ENCODE measurements at places on chromosomes 16 and 17.

- DNase-seq = no peak
Measured at GRCh38 chr16:25126820-25127232, 15.3 kb downstream of the LCMT1 start.

DNA sequence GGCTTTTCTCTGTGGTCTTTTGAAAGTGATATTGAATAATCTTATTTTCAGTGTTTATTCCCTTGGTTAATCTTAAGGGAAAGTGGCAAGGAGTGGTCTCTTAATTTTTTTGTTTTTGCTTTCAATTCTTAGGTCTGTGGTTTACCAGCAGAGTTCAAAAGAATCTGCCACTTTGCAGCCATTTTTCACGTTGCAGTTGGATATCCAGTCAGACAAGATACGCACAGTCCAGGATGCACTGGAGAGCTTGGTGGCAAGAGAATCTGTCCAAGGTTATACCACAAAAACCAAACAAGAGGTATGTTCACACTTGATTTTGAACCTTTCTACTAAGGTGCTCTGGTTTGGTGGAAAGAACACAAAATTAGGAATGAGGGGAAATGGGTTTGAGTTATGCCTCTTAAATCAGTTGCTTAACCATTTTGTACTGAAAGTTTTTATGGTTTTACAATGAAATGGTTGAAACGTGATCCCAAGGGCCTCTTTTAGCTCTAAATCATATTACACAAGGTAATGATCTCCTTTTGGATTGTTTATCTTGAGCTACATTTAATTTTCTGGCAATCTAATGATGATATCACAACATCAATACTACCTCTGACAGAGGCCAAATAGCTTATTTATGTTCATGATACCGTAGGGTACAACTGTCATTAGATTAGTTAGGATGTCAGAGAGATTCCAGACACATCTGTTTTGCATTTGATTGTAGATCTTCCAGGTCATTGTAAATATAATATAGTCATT lies 51.6 kb upstream of the CRISPLD2 start:
- DNase-seq = no peak

- DNase-seq = no peak
Measured at GRCh38 chr16:5633845-5634440, 536.3 kb upstream of the EEF2KMT start.

GRCh38 chr17:19713462-19713861 lies 2.9 kb downstream of the SLC47A2 start:
- no peak for DNase-seq

- peak; percentile 20 for DNase-seq
Measured at GRCh38 chr17:35433075-35433894, 985 bp upstream of the SLFN12 start.

DNA sequence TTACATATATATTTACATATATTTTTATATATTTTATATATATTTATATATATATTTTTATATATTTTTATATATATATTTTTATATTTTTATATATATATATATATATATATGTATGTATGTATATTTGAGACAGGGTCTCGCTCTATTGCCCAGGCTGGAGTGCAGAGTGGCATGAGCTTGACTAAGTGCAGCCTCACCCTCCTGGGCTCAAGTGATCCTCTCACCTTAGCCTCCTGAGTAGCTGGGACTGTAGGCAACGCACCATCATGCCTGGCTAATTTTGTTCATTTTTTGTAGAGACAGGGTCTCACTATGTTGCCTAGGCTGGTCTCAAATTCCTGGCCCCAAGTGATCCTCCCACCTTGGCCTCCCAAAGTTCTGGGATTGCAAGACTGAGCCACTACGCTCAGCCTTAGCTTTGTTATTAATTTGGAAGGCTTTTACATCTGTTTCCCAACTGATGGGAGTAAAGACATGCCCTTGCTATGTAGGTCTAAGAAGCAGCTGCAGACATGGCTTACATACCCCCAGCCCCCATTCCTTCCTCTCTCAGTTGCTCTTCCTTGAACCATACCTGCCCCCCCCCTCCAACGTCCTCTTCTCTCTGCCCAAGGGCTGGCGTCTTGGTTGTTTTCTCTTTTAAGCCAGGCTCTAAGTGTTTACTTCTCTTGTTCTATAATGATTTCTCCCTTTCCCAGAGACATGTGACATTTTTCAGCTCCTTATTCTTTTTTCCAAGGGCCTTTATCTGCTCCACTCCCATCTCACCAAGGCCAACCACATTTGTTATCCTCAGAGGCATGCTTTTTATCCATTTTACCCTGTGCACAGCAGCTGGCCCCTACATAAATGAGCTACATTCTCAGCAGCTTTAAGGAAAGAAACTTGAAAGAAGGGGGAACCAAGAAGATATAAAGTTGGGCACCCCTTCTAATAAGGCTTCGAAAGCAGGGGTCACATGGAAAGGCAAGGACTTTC lies 64.2 kb upstream of the ATF7IP2 start:
- no peak for DNase-seq

DNA sequence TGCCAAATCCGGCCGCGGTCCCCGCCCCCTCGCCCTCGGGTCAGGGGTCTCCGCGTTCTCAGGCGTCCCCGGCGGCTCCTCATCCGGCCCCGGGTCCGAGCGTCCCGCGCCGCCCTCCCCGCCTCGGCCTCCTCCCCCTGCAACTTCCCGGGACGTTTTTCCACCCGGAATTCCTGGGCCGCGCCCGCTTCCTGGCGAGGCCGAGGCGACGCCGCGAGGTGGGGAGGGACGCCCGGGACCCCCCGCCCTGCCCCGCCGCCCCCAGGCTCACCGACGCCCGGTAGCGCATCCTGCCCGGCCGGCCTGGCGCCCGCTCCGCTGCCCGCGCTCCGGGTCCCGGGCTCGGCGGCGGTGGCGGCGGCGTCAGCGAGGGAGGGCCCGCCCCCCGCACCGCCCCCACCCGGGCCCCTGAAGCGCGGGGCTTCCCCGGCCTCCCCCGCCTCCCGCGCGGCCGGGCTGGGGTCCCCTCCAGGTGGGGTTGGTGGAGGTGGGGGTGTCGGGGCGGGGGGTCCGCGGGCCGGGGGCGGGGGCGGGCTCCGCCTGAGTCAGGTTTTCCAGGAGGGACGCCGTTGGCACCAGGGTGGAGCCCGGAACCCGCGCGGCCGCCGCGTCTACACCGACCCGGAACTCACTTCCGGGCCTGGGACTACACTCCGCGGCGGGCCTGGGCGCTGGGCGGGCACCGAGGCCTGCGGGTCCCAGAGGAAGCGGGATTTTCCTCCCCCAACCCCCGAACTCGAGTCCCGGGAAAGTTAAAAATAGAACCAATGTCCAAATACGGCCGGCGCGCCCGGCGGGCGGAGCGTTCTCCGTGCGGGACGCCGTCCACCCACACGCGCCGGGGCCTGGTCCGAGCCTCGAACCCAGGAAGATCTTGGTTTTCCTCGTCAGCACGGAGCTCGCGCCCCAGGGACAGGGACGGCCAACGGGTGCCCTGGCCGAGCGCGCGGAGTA lies 6.8 kb downstream of the MYO1C start:
- peak; percentile 56 for DNase-seq

DNA sequence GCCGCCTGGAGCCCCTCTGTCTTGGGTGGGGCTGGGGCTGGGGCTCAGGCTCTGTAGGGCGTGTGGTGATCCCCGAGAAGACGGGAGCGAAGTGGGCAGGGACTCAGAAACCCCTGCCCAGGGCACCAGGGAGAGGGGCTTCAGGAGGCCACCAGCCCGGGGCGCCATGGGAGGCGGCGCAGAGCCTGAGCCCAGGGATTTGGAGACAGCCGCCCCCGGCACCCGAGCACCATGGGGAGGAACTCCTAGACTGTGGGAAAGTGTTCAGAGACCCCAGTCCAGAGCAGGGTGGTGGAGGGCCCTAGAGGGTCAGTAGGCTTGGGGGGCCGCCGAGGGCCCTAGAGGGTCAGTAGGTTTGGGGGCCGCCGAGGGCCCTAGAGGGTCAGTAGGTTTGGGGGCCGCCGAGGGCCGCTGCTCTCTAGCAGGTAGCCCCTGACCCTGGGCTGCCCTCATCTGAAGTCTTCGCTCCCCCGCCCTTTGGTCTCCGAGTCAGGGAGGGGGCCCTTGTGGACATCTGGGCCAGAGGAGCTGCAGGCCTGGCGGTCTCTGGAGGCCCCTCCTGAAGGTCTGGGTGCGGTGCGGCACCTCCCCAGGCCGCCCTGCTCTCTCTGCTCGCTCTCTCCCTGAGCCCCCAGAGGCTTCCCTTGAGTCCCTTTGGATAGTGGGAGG lies 734 bp downstream of the ARHGDIG start:
- no peak for DNase-seq

- no peak for DNase-seq
Measured at GRCh38 chr16:59164461-59164860, 430.3 kb upstream of the GOT2 start.

GRCh38 chr16:67451704-67452435 lies 20.9 kb downstream of the HSD11B2 start:
- no peak for DNase-seq

- peak; percentile 25 for DNase-seq
Measured at GRCh38 chr17:77873500-77874302, 84.8 kb upstream of the TNRC6C start.

- peak; percentile 98 for DNase-seq
Measured at GRCh38 chr17:28728364-28729200, at the start of gene NEK8. NEK8 (plus strand) TSS chr17:28728788; CDS start chr17:28728814, 26 bp downstream.

GRCh38 chr16:75919664-75920063 lies 193.4 kb upstream of the CPHXL start:
- DNase-seq = no peak

GRCh38 chr16:51391798-51392511 lies 240.9 kb upstream of the SALL1 start:
- no peak for DNase-seq

GRCh38 chr17:72954579-72954978 lies 137.9 kb downstream of the SLC39A11 start:
- DNase-seq = no peak
